ENCODE measurements at places on chromosomes 4 and X.

DNA sequence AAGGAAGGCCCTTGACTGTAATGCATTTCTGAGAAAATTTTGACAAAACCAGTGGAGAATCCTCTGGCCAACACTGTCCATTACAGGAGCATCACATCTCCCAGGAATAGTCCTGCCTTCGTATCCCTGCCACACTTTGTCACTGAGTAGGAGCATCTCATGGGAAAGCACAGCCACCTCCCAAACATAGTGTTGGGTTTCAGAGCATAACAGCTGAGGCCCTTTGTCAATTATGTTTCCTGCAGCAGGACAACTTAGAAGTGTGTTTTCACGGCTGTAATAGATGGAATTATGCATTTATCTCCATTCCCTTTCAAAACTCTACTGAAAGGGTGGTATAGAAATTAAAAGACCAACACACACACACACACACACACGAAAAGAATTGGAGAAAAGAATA, 91.1 kb upstream of the SMAD1 start:
- DNase-seq = no peak

- DNase-seq = no peak
Measured at GRCh38 chrX:138127314-138127713, 561.4 kb downstream of the ZIC3 start.

- peak; percentile 85 for DNase-seq
Measured at GRCh38 chr4:185730849-185731608, 81.0 kb downstream of the SORBS2 start.

DNA sequence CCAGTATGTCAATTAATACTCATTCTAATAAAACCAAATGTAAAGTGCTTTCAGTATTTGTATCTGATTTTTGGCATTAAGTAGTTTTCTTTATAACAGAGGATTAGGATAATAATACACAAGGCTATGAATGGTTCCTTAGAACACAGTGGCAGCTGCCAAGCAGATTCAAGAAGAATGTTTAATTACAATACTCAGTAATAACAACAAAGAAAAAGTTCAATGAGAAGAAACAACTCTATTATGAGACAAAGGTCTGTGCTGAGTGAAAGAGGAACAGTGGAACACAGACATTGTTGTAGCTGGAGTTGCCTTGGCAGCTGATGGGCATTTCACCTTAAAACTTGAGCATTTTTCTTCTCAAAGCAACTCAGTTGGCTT, 502.6 kb upstream of the NR3C2 start:
- DNase-seq = no peak

DNA sequence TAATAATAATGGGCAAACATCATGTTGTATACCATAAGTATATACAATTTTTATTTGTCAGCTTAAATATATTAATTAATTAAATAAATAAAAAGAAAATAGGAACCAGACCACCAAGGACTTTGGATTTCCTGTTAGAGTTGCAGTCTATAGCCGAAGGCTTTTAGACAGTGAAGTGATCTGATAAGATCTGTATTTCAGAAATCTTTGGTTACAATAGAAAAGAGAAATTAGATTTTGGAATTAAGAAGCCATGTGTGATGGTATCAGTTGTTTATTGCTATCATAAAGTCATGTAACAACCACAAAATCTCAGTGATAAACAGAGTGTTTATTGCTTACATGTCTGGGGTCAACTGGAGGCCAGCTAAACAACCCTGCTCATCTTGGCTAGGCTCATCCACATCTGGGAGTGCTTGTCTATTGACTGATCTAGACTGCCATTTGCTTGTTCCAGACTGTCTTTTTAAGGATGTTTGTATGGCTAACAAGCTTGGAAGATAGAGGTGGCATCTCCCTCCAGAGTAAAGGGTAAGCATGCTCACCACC, 142.1 kb upstream of the USP9X start:
- no peak for DNase-seq

GRCh38 chrX:87634361-87634760, 116.8 kb downstream of the KLHL4 start:
- DNase-seq = no peak

DNA sequence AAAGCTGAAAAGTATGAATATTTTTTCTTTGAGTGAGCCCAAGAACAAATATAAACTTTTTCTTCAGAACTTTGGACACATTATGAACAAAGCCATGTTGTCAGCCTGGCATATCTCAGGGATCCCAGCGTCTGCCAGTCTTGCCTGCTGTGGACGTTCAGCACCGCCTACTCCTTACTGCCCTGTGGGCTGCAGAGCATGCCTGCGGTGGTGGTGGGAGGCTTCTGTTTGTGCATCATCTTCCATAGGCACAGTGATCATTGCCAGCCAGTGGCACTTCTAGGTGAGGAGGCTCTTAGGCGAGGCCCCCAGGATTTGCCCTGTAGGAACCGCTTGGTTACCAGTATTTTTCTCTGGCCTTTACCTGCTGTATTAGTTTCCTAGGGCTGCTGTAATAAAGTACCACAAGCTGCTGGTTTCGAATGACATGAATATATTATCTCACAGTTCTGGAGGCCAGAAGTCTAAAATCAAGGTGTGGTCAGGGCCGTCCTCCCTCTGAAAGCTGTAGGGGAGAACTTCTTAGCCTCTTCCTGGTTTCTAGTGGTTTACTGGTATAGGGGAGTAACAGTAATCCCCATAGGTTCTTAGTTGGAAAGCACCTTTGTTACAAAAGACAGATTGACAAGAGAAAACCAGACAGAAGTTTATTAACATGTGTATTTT, 15.4 kb downstream of the ANXA3 start:
- peak; percentile 70 for DNase-seq

GRCh38 chrX:137424679-137425078, 141.2 kb upstream of the ZIC3 start:
- no peak for DNase-seq

GRCh38 chrX:20060961-20061748, 55.6 kb downstream of the MAP7D2 start:
- DNase-seq = no peak

GRCh38 chr4:186345184-186345583, 79.2 kb downstream of the F11 start:
- DNase-seq = no peak

GRCh38 chr4:185672151-185672550, 136.8 kb upstream of the PDLIM3 start:
- DNase-seq = no peak

GRCh38 chr4:173934933-173935620, 348.4 kb downstream of the FBXO8 start:
- peak; percentile 55 for DNase-seq

- DNase-seq = peak; percentile 59
Measured at GRCh38 chr4:140944572-140944971, 188.4 kb upstream of the TBC1D9 start.

GRCh38 chr4:53695540-53696463, 104.5 kb upstream of the LNX1 start:
- DNase-seq = no peak

DNA sequence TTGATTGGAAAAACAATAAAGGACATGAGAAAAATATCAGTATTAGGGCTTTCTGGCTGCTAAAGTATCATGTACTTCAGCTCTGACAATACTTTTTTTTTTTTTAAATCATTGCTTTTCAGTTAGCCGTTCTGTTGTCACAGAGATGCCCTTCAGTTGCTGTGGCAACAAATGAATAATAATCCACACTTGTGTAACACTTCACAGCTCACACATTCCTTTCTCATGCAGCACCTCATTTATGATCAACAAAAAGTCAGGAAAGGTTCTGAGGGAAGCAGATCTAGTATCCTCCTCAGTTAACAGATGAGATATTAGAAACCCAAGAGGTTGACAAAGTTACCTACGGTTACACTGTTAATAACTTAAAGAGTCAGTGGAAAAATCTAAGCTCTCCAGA, 444.2 kb upstream of the SLIT2 start:
- DNase-seq = peak; percentile 84

GRCh38 chrX:47420962-47421361, 50.6 kb downstream of the ZNF157 start:
- no peak for DNase-seq

DNA sequence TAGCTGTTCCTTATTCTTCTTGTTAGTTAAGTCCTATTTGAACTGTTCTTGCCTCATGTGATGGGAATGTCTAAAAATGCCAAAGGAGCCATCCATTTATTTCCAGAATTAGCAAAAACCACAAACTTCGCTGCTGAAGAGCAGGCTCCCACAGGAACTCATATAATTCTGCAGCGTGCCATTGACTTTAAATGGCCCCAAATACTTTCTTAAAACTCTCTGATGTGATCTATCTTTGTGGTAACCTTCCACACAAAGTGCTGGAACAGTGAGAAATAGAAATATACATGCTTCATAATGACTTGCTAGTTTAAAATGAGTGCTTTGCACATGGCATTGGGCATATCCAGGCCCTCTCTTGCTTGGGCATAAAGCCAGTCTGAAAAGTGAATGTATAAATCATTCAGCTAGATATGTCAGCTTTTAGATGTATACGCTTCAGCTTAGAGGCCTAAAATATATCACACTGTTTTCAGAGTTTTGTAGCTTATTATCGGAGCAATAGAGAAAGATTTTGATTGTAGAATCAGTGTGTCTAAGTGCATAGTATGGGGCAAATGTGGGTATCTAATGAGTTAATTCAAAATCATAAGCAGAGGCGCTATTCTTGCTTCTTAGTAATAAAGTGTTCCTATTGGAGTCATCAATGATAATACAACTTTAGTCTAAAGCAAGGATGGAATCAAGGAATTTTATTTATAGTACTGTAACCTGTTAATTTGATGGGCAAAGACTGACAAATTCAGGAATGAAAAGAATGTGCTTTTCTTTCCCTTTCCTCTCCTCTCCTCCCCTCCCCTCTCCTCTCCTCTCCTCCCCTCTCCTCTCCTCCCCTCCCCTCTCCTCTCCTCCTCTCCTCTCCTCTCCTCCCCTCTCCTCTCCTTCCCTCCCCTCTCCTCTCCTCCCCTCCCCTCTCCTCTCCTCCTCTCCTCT, 392.2 kb upstream of the ZFP42 start:
- peak; percentile 94 for DNase-seq

DNA sequence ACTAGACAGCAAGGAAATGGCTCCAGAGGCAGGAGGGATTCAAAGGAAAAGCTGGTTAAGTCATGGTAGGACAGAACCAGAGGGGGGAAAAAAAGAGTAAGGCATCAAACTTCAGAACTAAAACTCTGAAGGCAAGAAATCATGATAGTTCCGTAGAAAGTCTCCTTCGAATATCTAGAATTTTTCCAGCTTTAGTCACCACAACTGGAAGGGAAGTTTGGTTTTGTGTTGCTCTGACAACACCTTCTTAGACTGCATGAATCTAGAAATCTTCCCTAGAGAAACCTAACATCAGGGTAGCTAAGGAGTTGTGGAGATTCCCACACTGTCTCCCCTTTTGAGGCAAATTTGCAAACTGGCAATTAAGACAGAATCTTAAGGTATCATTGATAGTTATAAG, 33.7 kb downstream of the AMMECR1 start:
- DNase-seq = peak; percentile 86

DNA sequence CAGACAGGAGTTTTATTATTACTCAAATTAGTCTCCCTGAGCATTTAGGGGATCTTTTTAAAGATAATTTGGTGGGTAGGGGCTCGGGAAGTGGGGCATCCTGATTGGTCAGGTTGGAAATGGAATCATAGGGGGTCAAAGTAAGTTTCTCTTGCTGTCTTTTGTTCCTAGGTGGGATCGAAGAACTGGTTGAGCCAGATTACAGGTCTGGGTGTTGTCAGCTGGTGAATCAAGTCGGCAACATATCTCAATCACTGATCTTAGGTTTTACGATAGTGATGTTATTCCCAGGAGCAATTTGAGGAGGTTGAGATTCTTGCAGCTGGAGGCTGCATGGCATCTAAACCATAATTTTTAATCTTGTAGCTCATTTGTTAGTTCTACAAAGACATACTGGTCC, 629.5 kb upstream of the AMOT start:
- DNase-seq = no peak

DNA sequence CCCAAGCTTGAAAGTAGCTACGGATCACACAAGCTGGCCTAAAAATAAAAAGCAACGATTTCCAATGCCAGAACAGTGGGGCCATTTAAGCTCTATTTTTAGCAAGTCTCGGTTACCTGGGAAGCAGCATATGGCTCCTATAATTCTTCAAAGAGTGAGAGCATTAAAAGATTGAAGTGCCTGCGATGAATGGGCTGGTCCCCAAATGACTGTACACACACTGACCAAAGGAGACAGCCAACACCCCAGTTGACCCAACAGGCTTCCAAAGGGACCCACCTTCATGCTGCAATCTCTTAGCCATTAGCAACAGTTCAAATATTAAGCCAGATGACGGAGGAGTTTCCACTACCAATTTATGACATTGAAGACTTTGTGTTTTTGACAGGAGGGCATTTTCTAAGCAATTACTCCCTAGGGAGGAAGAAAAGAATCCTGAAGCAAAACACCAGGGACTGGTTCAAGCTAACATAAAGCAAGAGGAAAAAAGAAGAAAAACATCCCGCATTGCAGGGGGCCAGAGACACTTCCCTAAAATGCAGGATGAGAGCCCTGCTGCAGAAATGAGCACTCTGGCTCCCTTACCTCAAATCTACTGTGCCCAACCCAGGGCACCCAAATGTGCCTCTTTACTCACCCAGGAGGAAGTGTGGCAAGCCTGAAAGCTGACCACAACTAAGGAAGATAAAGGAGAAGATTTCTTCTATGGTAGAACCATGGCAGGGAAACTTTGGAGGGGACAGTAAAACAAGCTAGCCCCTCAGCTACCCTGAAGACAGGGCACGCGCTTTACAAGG, 21.6 kb downstream of the SH3KBP1 start:
- no peak for DNase-seq

- DNase-seq = peak; percentile 38
Measured at GRCh38 chr4:80202190-80202711, 4.9 kb downstream of the PRDM8 start.

GRCh38 chr4:153789741-153790499, 1.0 kb upstream of the SFRP2 start:
- no peak for DNase-seq

DNA sequence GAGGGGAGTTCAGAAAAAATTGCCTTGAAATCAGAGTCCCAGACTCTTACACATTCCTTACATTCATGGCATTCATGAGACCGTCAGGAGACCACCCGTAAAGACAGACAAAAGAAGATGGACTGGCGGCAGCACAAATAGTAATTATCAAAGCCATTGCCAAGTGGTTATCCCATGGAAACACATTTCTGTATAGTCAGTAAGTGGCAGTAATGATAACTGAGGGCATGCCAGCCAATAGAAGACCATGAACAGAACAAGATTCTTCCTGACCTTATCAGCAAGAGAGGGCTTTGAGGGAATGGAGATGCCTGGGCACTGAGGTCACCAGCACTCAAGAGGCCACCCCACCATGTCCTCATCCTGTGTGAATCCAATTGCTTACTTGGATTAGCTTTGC, 121.7 kb upstream of the HCCS start:
- DNase-seq = peak; percentile 30

GRCh38 chrX:106726485-106727437, at the start of gene RNF128:
RNF128 (plus strand) TSS chrX:106726701; CDS start chrX:106726914, 213 bp downstream.
- no peak for DNase-seq

- no peak for DNase-seq
Measured at GRCh38 chr4:42278709-42279324, 118.5 kb upstream of the SHISA3 start.

DNA sequence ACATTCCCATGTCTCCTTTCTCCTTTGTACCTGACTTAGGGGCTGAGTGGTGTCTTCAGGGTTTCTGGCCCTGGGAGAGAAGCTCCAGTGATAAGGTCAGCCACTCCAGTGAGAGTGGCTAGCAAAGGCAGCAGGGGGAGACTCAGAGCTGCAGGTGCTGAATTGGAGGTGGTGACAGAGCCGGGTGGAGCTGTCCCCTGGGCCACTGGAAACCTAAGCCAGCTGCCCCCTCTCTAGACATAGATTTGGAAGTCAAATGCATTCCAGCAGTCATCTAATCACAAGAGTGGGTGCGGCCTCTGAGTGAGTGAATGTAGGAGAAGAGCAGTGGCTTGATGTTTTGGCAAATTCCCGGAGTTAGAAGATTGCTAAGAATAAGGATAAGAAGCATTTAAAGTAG, 28.5 kb downstream of the TRIM2 start:
- no peak for DNase-seq
